T-helper 2 cell (primary cell): ENCODE measurements at places on chromosomes 4 and X.

DNA sequence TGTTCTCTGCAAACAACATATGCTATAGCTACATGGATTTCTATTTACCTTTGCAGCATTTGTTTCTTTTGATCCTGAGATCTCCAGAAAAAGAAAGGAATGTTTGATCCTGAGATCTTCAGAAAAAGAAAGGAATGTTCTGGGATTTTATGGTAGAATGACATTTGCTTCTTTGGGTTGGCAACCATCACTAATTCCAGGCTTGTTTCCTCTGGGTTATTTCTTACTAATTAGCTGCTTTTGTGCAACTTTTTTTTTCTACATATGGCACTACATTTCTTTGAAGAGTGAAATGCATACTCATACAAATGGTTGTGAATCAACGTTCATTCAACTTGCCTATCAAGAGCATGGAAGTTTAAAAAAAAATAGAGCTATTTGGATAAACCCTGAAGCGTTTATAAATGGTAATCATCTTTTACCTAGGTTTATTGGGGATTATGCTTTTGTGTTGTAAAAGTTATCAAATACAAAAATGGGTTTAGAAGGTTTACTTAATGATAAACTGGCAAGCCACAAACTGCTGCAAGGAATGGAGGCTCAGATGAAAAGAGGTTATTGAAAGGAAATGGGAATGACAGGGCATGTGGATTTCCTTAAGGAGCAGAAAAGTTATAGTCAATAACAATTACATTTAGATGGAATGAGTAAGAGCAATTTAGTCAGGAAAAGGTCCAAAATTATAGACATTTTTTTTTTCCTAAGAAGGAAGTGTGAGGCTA is 95.6 kb upstream of the PCDH18 start:
- DNase-seq, result no peak

DNA sequence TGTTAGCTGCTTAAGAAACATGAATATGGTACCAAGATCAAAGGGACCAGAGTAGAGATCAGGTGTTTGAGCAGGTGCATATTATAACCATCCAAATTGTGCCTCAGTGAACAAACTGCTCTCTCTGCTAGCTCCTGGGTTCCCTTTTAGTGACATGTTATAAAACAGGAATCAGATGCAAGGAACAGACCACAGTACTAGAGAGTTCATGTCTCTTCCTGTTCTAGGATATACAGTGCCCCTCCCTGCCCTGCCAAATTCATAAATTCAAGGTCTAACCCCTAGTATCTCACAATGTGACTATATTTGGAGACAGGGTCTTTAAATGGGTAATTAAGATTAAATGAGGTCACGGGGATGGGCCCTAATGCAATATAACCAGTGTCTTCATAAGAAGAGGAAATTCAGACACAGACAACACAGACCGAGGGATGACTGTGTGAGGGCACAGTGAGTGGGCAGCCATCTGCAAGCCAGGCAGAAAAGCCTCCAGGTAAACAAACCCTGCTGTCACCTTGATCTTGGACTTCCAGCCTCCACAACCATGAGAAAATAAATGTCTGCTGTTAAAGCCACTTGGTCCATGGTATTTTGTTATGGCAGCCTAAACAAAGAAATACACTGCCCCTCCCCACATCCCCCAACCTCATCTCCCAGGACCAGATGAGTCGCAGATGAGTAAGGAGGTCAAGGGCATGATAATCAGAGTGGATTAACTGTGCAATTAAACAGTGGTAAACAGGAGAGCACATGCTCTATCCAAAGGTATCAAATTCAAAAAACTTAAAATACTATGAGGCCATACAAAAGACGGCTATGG is 82.5 kb downstream of the RBM47 start:
- DNase-seq, result no peak

- no peak for DNase-seq
Measured at GRCh38 chr4:159480826-159481225, 377.9 kb downstream of the RAPGEF2 start.

DNA sequence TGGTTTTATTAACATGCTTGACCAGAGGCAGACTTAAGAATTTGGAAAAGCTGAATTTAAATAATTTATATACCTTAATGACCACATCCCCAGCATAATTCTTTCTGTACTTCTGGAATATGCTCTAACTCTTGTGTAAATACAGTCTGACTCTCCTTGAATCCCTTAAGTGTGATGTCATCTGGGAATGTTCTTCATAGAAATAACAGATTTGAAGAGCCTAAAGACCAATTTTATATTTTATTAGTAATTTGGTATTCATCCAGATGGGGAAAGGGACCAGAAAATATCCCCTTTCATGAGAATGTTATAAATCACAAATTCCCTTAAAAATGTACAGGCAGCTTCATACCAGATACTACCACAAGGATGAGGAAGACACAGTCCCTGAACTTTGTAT is 58.3 kb downstream of the KCNIP4 start:
- no peak for DNase-seq

DNA sequence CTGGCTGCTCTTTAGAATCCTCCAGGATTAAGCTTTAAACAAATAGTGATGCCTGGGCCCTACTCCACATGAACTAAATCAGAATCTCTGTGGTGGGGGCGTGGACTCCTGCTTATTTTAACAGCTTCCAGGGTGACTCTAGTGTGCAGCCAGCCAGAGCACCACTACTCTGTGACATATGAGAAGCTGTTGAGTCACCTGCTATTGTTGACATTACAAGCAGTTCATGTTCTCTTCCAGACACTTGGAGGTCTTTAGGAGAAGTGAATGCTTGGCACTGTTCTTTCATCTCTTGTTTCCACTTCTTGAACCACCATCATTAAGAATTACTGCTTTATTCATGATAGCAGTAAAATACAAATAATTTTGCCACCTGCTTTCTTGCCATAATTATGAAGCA is 426 bp upstream of the C4orf51 start:
- no peak for DNase-seq

DNA sequence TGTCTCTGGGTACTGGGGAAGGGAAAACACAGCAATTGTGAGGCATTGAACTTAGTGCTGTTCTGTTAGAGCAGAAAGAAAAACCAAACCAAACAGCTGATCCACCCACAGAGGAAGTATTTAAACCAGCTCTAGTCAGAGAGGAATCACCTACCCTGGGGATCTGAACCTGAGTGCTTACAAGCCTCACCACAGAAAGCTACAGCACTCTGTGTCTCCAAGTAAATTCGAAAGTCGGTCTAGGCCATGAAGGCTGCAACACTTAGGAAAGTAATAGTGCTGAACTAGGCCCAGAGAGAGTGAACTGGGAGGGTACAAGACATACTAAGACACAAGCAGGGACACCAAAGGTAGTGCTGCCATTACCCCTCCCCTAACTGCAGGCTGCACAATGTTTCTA is 142.2 kb upstream of the CXorf51A start:
- no peak for DNase-seq

DNA sequence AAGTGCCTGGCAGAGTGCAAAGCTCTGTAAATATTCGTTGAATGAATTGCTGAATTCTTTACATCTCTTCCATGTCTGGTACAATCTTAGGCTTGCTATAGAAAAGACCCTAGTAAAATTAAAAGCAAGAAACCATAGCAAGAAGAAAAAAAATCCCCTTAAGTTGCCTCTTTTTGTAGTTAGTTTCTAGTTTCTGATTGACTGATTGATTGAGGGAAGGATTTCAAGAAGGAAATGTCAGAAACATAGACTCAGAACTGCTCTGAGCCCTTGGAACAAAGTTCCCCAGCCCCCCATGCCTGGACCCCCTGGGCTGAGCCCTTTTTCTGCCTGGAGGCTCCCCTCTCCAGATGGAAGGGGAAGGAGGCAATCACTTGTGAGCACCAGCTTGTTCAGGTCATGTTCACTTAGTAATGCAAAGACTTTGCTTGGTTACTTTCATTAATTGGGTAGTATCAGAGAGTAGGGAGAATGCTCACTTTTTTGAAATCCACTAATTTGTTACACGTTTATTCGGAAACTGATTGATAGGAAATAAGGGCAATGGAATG is 35.6 kb downstream of the DAPP1 start:
- no peak for DNase-seq

GRCh38 chrX:152907084-152907651 is 9.3 kb downstream of the ZNF185 start:
- no peak for DNase-seq

GRCh38 chr4:38203609-38204008 is 243.4 kb downstream of the PTTG2 start:
- no peak for DNase-seq

GRCh38 chr4:170675568-170676262 is 586.0 kb upstream of the AADAT start:
- no peak for DNase-seq

GRCh38 chr4:137626942-137627738 is 94.8 kb upstream of the PCDH18 start:
- no peak for DNase-seq

DNA sequence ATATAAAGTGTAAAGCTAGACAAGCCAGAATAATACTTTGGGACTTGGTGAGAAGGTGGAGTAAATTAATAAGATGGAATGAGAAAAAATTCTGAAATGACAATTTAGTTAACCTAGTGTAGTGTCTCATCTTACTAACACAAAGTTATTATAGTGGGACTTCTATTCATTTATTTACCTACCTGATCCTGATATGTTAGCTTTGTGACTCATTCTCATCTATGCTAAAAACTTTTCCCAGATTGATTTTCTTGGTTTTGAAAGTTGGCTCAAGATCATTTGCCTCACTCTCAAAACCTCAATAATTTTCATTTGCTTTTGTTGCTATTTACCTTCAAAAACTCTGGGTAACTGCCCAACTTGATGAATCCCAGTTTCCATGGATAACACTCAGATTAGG is 698.6 kb downstream of the SH3BGRL start:
- no peak for DNase-seq

DNA sequence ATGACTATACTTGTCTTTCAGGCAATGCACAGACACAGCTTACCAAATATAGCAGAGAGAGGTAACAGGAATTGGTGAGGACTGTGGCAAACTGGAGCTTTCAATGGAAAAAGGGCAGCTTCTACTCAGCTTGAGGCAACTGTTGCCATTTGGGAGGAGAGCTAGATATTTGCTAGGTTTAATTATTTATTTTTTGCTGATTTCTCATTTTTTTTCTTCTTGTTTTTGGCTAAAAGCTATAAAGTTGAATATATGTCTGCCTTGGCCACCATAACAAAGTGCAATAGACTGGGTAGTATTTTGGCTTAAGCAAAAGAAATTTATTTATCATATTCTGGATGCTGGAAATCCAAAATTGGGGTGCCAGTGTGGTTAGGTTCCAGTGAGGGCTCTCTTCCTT is 93.9 kb downstream of the LDB2 start:
- no peak for DNase-seq

- no peak for DNase-seq
Measured at GRCh38 chrX:18668071-18668835, 3.7 kb downstream of the RS1 start.

DNA sequence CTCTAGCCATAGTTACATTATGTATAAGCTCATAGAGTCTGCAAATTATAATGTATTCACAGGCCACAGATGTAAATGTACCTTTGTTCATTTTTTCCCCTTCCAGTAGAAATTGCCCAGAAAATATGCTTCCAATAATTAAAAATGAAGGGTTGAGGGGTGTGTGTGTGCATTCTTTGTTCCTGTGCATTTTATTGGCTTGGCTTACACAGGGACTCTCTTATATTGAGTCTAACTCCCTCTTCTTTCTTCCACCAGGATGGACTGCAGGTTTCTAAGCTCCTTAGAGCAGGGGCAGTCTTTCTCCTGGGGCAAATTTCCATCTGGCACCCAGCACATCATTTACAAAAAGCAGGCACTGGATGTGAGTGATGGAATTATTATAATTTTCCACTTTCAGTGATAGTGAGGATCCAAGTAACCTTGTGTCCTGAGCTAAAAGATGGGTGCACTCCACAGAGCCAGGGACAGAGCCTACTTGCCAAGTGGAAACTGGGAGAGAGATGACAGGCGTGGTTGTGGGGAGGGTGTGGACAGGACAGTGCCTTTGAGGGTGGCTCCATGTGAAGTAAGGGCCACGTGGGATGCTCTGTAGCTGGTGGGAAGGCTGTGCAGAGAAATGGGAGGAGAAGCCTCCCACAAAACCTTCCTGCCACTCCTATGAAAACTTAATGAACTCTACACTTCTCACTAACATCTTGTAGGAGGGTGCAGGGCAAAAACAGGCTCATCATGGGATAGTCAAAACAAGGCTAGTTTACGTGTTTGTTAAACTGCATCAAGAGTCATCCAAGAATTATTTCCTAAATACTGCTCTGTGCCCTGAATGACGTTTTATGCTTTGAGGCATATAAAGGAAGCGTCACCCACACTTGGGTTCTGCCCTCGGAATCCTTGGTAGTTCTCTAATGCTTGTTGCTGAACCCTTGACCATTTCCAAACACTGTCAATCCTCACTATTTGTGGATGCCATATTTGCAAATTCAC is 16.0 kb downstream of the IGFBP7 start:
- DNase-seq, result no peak

GRCh38 chr4:112327965-112328733 is 31.0 kb downstream of the ALPK1 start:
- DNase-seq, result no peak

DNA sequence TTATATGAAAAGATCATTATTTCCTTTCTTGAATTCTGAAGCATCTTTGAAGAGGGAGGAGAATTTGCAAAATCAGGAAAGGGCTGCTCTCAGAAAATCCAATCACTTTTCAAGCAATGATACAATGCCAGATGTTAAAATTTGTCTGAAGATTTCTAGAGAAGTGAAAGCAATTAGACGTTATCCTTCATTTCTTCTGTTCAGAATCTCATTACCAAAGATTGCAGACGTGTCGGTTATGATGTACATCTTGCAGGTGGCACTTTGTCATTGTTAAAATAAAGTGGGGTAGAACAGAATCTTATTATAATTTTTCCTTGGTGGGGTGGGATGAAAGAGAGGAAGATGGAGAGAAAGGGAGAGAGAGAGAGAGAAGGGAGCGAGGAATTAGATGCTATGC is 296.4 kb upstream of the STS start:
- DNase-seq, result no peak

DNA sequence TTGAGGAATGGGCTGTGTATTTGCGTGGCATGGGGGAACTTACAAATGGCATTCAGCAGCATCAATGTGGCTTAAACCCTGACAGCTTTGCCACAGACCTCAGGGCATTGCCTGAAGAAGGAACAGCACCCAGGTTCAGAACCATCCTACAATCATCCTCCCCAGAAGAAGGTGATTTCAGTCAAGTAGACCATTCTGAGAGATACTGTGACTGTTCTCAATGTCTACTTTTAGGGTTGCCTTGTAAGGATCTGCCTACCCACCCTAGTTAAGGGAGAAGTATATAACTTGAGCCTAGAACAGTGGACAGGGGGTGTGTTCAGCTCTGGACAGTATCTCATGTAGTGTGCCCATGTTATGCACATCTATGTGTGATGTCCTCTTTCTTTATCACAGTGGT is 1.6 kb upstream of the FGF5 start:
- DNase-seq, result no peak

DNA sequence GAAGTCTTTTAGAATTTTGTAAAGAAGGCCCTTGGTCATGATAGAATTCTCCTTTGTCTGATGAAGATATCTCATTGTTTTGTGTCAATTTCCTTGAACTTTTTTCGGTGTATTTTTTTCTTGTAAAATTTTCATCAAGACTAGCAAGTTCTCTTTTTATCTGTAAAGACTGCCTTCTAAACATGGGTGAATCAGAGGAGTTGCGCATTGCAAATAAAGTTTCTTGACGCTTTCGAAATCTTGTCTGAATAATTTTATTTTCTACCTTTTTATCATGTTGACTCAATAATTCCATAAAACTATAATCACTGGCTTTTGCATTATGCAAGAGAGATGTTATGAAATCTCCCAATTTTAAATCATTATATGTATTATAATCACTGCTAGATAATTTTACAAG is 66.2 kb downstream of the NCAPG start:
- no peak for DNase-seq

GRCh38 chrX:53086464-53086863 is 4.3 kb downstream of the TSPYL2 start:
- DNase-seq, result no peak

GRCh38 chr4:66741081-66741480 is 804.2 kb downstream of the CENPC start:
- no peak for DNase-seq
